ENCODE measurements at places on chromosomes 2 and 18.
A peak's percentile ranks its signal among the peaks of the same experiment; 100 is the strongest.

DNA sequence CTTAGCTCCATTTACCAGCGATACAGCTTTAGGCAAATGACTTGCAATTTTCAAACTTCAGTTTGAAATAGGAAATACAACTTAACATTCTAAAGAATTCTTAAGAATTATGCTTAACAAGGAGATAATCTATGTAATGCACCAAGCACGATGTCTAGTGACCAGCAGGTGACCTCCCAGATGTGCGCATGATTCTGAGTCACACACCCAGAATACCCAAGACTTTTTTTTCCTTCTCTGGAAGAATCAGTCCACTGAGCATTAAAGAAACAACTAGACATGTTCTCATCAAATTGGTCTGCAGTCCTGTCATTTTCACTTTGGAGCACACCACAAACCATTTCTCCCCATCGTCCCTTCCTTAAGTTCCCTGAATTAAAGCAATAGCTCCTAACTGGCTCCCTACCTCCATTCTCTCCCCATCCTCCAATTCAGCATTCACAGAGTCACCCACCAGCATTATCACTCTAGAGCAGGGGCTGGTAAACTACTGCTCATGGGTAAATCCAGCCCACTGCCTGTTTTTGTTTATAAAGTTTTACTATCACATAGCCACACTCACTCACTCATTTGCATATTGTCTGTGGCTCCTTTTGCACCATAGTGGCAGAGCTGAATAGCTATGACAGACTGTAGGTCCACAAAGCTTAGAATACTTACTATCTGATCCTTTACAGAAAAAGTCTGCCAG is 13.2 kb downstream of the EVA1A start:
- no peak for DNase-seq

DNA sequence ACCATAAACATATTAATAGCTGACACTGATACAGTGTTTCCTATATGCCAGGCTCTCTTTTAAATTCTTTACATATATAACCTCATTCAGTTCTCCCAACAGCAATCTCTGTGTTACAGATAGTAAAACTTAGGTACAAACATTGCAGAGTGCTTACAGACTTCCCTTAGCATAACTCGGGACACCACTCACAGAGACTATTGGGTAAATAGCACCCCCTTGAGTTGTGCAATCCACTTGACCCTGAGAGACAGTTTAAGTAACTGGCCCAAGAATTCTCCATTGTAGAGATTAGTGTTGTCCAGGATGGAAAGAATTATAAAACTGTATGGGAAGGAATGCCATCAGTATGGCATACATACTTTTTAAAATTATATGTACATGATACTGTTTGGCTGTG is 110.1 kb downstream of the POLE4 start:
- DNase-seq: no peak

DNA sequence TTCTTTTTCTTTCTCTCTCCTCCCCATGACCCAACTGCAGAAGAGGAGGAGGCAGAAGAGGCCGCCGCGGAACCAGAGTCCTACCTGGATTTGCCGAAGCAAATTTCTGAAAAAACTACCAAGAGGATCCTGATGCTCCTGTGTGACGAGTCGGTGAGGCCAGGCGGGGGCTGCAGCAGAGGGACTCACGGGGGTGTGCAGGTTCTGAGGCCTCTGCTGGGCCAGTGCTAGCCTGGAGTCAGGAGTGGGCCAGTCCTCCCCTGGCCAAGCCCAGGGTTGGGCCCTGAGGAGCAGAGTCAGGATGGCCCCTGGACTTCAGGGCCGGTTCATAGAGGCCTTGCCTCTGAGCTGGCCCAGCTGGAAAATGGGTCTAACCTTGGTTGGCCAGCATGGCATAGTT is 29.3 kb downstream of the OTOF start:
- no peak for DNase-seq

- no peak for DNase-seq
Measured at GRCh38 chr2:11578081-11578948, 44.5 kb downstream of the GREB1 start.

DNA sequence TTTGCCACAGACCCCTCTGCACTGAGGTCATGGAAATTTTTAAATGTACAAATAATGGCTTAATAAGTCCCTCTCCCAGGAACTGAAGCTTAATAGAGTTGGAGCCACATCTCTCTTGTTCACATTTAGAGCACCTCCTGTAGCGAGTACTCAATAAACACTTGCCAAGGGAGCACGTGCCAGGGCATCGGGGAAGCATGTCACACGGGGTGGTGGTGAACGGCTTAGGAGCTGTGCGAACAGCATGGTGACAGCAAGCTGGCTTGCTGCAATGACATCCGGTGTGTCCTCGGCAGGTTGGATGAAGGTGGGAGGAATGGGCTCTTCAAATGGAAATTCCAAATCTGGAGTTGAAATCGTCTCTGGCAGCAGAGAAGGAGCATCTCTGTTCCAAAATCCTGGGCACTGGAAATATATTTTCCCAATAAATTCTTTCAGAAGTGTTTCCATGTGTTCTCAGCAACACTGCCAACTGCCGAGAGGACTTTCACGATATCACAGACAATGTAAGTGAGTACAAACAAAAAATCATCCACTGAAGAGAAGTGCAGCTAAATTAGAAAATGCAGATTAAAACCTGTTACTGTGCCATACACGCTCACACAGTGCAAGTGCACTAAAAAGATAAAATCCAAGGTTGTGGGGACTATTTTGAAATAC is 74.1 kb downstream of the GALR1 start:
- no peak for DNase-seq

GRCh38 chr2:95279435-95280035 is 5.3 kb downstream of the PROM2 start:
- DNase-seq: no peak

- DNase-seq: no peak
Measured at GRCh38 chr2:108637304-108637669, 82.0 kb upstream of the RANBP2 start.

DNA sequence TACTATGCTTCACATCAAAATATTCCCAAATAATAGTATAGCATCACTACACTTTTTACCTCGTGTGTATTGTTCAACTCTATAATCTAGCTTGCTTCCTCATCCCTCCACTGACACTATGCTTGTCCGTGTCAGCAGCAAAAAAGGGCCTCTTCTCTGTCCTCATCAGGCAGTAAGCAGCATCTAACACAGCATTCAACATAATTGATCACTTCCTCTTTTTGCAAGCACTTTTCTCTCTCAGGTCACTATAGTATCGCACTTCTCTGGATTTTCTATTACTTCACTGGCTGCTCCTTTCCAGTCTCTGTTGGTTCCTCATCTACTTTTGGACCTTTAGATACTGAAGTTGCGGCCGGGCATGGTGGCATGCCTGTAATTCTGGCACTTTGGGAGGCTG is 64.9 kb upstream of the ZSWIM2 start:
- DNase-seq: no peak

GRCh38 chr2:124753842-124754241 is 728.8 kb downstream of the CNTNAP5 start:
- DNase-seq: no peak

- DNase-seq: no peak
Measured at GRCh38 chr2:176639671-176640070, 370.4 kb downstream of the MTX2 start.

- DNase-seq: no peak
Measured at GRCh38 chr18:71529703-71530303, 1014.3 kb downstream of the CBLN2 start.

DNA sequence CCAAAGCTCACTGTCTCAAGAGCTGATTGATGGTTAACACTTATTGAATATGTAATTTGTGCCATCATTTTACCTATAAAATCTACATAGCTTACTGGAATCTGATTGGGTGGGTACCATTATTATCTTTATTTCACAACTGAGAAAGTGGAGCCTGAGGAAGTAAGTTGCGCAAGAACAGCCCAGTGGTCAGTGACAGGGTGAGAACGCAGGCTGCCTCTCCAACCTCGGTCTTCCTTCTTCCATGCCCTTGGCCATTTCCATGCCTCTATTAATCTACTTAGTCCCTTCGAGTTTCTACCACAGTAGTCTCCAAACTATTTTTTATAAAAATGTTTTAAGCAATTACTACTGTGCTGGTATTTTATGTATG is 390.9 kb upstream of the VWC2L start:
- DNase-seq: no peak

GRCh38 chr2:223235986-223236385 is 184.0 kb downstream of the KCNE4 start:
- DNase-seq: no peak

- no peak for DNase-seq
Measured at GRCh38 chr2:18339326-18339725, 221.1 kb downstream of the RDH14 start.

GRCh38 chr2:188512456-188512855 is 220.8 kb downstream of the GULP1 start:
- peak; percentile 43 for DNase-seq

- no peak for DNase-seq
Measured at GRCh38 chr18:29181151-29181901, 1004.4 kb upstream of the CDH2 start.

- DNase-seq: no peak
Measured at GRCh38 chr2:138201286-138201685, 237.0 kb downstream of the HNMT start.

DNA sequence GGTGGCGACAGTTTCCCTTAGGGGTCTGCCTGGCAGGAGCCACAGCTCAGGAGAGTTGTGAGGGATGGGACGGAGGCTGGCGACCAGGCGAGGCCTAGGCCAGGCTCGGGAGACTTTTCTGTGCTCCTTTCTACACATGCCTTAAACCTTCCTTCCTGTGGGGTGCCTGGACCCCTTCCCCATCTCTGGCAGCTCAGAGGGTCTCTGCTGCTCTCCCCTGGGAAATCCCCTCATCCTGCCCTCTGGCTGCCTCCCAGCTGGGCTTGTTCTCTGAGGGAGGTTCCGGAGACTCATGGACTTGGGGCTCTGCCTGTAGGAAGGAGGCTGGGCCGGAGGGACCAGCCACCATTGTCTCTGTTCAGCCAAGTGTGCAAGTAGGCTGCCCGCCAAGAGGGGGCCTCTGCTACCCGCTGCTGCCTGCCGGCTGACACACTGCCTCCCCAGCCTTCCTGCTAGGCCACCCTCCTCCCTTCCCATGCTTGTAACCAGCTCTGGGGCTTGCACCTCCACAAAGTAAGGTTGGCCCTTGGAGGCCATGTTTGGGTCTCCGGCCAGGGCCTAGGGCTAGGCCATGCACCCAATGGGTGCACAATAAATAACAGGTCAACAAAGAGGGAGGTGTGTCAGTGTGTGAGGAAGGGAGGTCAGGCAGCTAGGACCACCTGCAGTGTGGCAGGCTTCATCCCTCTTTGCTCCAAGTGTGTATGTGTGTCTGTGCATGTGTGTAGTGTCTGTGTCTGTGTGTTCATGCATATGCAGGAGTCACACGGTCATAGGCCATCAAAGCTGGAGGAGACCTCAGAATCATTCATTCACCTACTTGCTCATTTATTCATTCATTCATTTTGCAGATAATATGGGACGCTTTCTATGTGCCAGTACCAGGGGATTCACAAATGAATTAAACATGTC is 28.8 kb downstream of the PSD4 start:
- no peak for DNase-seq

DNA sequence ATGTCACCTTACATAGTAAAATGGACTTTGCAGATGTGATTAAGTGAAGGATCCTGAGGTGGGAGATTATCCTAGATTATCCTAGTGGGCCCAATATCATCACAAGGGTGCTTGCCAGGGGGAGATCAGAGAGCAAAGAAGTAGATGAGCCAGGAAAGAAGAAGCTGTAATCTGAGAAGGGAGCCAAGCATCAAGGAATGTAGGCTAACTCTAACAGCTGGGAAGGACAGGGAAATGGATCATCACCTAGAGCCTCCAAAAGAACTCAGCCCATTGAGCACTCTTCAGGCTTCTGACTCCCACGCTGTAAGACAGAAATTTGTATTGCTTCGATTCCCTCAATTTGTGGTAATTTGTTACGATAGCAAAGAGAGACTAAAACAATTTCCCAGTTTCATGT is 309.9 kb downstream of the LRP1B start:
- peak; percentile 41 for DNase-seq

- no peak for DNase-seq
Measured at GRCh38 chr2:121309801-121310200, 24.8 kb upstream of the TFCP2L1 start.

DNA sequence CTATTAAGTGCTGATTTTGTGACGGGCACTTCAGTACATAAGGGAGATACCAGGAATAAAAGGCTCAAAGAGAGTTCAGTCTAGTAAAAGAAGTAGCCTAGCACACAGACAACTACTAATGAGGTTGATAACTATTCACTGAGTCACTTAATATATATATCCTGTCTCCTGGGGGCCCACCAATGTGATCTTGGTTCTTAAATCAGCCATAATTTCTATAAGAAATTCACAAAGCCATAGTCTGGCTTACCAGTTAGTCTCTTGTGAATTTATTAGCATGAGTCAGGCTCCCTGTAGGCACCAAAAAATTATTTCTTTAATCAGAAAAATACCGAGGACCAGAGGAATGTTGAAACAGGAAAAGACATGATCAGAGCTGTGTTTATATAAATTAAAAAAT is 10.4 kb downstream of the KCNE4 start:
- no peak for DNase-seq

- no peak for DNase-seq
Measured at GRCh38 chr18:46939337-46939963, 22.0 kb downstream of the KATNAL2 start.

- no peak for DNase-seq
Measured at GRCh38 chr2:85672456-85672855, 4.5 kb upstream of the SFTPB start.

DNA sequence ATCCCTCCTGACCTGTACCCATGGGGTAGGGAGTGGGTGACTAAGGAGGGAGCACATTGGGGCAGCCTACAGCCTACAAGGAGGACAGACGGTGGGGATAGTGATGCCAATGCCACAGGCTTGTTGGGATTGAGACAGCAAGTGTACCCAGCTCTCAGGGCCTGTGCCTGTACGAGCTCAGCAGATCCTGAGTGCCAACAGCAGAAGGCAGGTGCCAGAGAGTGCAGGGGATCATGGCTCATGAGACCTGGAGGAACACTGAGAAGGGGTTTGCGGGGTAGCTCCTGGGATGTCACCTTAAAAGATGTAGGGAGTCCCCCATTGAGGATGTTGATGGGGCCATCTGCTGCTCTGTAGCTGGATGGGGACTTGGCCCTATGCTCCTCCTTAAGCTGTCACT is 10.3 kb upstream of the SNED1 start:
- no peak for DNase-seq

- DNase-seq: no peak
Measured at GRCh38 chr2:160224060-160224459, 24.0 kb upstream of the ITGB6 start.

DNA sequence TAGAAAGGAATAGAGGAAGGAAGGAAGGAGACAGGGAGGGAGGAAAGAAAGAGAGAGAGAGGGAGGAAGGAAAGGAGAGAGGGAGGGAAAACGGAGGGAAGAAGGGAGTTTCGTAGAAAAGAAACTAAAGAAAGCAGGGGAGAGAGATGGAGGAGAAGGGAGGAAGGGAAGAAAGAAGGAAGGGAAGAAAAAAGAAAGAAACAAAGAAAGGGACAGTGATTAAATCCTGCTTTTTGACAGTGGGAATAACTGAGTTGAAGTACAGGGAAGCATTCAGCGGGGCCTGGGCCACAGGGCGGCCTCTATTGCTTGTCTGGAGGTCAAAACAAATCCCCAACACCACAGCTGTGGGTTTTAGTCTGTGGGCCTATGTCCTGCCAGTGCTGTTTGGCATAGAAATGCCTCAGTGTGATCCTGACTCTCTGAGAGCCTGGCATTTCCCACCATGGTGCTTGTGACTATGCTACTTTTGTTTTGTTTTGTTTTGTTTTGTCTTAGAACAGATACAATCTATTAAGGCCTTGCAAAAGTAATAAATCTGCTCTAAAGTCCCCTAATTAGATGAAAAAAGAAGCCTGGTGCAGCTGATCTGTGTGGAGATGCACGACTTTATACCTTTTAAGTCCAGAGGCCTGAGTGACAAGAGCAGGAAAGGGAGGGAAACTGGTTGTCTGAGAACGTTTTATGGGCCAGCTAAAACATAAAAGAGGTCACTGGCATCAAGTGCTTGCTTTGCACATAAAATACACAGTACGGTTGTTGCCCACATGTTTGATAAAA is 40.0 kb downstream of the IL1RL2 start:
- no peak for DNase-seq

Measured in NCI-H2171 treated with DMSO at 0.1 percent for 48 hours (cell line).